ENCODE measurements at places on chromosomes 13 and 19.

- DNase-seq: no peak
These were observed 24.7 kb downstream of the PNPLA6 start for GRCh38 chr19:7560255-7560654.

DNA sequence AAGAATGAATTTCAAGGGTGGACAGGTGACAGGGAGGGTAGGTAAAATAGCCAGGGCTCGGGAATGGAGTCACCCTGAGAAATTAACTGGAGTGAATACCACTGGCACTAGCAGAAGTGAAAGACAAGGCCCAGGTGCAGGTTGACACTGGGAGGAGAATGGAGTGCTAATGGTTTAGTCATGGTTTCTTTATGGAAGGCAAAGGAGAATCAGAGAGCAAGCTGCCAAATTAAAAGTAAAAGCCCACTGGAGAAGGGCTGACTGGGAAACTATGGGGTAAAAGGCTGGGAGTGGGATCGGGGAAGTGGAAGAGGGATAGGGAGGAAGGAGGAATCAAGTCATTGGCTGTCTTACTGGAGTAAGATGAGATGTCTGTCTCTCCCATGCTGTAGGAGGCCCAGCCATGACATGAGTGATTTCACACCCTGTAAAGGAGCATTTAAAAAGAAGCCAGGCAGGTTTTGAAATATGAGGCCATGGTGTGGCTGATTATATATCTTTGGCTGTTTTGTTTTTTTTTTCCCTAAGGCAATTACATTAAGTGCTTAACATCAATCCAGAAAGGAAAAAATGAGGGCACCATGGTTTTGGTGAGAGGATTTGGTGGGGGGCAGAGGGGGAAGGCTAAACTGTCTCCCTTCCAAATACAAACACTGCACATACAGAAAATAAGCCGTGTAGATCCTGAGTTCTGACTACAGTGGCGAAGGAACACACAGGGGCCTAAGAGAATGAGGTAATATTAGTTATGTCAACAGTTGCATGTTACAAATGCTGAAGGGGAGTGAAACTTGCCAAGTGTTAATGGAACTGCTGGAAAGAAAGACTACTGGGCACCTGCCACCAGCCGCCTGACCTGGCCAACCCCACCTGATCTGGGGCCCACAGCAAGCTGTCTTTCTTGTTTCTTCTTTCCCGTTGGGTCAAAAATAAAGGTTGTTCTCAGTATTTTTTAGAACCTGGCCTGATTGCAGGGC, 183.5 kb upstream of the TSC22D1 start:
- DNase-seq: no peak

GRCh38 chr13:113785051-113786010, 26.3 kb downstream of the TMEM255B start:
- no peak for DNase-seq

GRCh38 chr13:65719831-65720230, 1510.3 kb downstream of the PCDH9 start:
- no peak for DNase-seq

DNA sequence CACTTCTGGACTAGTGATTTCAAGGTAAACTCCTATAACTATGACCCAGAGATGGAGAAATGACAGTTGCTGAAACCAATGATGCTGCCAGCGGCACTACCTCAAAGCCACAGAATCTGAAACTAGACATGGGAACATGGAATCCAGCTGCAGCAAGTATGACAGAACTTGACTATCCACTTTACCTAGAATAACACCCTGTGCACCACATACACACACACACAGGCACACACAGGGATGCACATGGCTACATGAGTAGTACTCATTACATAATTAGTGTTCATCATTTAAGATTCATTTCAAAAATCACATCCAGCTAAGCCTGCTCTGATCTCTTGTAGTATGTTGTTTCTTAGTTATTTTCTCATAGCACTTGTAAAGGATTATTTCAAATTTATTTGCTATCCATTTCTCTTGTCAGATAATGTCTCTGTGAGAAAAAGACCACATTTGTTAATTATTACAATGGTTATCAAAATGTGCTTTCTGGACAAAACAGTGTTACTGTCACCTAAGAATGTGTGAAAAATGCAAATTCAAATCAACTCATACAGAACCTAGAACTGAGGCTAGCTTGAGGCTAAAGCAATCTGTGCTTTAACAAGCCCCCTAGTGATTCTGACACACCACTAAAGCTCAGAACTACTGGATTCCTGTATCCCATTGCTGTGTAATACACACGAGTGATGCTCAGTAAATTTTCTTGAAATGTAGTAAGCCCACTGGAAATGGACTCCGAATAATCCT, 59.4 kb downstream of the WTIP start:
- DNase-seq: no peak

- DNase-seq: no peak
These were observed 93.8 kb upstream of the DOCK9 start for GRCh38 chr13:99071666-99072065.

- DNase-seq: no peak
These were observed 10.3 kb downstream of the PDE4A start for GRCh38 chr19:10430505-10431253.

GRCh38 chr19:16367261-16367683, 42.6 kb downstream of the KLF2 start:
- peak; percentile 79 for DNase-seq

- no peak for DNase-seq
These were observed 1.0 kb downstream of the EFNA2 start for GRCh38 chr19:1286487-1287353.

- DNase-seq: no peak
These were observed 34.8 kb downstream of the CYP2B6 start for GRCh38 chr19:41025871-41026270.

DNA sequence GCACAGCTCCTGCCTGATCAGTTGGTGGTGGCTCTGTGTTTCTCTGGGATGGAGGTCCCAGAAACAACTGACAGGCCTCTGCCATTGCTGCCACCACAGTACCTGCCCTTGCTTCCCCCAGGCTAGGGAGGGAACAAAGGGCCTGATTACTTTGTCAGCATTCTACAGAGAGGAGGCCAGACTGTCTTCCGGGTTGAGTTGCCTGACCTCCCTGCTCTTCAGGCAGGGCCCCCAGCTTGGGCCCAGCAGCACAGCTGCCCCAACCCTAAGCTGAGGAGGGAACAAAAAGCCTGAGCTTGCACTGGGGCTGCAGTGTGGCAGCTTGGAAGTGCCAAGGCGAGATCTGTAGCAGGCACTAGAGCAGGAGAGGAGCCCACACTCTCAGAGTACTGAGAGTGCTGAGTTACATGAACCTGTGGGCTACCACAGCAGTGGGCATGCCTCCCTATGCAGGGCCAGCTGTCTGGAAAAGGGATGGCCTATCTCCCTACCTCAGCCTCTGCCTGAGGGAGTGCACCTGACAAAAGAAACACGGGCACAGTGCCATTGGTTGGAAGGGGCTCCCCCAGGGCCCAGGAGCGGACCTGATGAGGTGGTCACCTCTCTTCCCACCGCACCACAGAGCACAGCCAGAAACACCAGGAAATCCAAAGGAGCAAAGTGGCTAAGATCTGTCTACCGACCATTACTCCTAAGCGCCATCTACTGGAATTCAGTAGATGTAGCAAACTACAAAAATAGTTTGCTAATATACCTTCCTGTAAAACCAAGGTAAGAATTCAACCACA, 24.4 kb downstream of the SLC25A15 start:
- DNase-seq: peak; percentile 38

DNA sequence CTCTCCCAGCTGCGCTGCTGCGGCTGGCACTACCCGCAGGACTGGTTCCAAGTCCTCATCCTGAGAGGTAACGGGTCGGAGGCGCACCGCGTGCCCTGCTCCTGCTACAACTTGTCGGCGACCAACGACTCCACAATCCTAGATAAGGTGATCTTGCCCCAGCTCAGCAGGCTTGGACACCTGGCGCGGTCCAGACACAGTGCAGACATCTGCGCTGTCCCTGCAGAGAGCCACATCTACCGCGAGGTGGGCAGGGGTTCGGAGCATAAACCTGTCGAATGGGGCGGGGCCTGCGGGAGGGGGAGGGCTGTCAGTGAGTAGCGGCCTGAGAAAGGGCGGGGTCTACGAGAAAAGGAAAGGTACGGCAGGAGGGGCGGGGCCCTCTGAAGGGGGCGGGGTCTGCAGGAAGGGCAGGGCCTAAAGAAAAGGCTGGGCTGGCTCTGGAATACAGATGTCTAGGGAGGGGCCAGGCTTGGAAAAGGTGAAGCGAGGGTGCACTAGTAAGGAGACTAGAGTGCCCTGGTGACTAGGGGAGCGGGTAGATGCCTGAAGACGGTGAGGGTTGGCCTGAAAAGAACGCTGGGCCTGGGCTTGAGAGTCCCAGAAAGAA, 3.6 kb downstream of the CD37 start:
- DNase-seq: no peak

GRCh38 chr13:77696879-77697216, 639 bp upstream of the SLAIN1 start:
- no peak for DNase-seq

- no peak for DNase-seq
These were observed 538.4 kb upstream of the PCDH20 start for GRCh38 chr13:61954092-61954491.

DNA sequence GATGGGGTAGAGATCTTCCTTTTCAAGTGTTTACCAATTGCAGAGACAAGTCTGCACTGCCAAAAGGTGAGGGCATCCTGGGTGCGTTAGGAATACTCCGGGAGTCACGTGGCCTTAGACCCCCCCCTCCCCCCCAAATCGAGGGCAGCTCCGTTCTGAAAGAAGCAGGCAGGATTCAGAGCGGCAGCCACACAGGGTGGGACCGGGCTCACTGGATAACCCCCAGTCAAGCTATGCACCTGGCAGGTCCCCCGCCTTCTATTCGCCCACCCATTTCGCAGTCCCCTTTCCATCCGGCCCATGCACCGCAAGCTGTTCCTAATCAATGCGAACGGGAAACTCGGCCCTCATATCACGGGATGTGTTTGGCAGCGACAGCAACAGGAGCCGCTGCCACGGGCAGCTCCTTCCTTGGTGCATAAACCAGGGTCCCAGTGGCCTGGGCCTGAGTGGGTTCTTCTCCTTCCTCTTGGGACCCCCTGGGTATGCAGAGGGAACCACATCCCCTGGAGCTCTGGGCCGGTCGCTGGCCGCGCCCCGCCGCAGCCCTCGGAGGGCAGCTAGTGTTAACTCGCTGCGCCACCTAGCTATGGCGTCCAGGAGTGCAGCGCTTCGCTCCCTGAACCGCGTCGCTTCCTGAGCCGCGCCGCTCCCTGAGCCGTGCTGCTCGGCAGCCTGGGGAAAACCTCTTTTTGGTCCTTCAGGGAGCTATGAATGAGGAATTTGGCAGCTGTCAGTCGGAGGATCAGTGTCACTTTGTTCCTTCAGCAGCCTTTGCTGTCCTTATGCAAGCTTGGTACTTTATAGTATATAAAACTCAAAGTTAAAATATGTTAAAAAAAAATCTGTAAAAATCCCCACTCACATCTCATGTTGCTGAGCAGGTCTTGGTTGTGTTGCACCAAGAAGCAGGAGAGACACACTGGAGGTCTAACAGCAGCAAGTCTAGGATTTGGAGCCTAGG, 41.4 kb downstream of the LYL1 start:
- peak; percentile 71 for DNase-seq

GRCh38 chr19:53196777-53197396, 3.7 kb upstream of the ZNF665 start:
- DNase-seq: peak; percentile 95

DNA sequence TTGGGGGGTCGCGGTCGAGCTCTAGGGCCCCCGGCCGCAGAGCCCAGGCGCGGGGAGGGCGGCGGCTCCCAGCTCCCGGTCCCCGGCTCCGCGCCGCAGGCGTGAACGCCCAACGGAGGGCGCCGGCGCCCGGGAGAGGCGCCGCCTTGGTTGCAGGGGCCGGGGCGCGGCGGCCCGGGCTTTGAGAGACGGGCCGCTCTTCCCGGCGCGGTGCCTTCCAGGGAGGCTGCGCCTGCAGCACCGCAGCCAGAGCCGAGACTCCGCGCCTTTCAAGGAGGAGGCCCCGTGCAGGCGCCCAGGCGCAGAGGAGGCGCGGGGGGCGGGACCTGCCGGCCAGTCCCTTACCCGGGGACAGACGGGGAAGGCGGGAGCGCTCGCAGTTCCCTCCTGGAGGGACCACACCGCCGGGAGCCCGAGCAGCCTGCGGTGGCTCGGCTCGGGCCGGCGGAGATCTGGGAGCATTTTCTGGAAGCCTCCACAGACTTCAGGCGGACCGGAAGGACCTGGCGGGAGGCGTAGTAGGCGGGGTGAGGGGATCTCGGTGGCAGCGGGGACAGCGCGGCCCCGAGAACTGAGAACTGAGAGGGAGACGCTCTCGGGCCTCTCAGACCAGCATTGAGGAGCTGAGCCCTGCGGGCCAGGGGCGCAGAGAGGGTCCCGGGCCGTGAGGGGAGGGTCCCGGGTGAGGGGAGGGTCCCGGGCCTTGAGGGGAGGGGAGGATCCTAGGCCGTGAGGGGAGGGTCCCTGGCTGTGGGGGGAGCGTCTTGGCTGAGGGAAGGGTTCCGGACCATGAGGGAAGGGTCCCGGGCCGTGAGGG, 25.5 kb upstream of the MCF2L start:
- peak; percentile 8 for DNase-seq

GRCh38 chr19:35870798-35871197, 2.4 kb downstream of the APLP1 start:
- DNase-seq: no peak

DNA sequence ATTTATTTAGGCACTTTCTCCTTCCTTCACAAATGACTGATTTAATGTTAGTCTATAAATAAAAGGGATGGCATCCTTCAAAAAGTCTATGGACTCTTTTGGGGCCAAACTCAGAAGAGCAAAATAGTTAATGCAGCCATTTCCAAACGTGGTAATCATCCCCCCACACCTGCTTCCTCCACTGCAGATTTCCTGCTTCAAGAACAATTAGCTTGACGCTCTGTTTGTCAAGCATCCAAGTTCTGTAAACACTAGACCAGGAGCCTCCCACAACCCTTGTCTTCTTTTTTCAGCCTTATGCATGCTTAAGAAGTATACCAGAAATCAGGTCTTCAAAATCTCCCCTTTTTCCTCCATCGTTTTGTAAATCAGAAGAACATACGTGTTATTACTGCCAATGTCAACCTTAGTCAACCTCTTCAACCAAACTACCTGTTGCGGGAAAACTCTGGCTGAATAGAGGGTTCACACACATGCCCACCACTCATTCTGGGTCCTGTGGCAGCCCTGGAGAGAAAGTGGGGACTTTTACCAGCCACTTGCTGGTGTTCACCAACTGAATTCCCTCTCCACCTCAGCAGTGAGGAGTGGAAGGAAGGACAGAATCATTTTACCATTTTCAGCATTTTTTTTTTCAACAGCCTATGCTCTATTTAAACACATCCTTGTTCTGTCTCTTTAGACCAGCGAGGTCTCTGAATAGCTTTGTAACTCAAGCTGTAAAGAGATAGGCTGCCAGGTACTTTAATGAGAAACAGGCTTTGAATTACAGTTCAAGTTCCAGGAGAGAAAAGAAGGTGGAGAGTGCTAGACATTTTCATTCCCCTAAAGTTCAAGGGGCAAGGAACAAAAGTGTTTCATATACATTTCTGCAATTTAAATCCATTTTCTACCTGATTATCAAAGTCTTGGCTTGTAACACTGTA, 39.1 kb downstream of the EFNB2 start:
- DNase-seq: no peak

DNA sequence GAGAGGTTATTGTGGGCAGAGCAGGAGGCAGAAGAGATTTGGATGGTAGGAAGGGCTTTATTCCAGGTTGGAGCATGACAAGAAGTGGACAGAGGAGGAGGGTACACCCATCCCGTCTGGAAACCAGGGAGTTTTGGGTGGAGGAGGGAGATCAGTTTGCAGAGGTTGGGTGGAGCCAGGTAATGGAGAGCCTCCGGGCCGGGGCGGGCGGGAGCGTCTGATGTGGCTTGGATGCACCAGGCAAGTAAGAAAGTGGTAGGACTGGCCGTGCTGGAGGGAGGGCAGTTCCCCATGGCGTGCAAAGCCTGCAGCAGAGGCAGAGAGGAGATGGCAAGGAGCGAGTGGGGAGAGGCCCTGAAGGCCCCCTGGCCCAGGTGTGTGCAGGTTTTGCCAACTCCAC, 10.9 kb downstream of the IGFLR1 start:
- DNase-seq: no peak

All from CD4-positive, alpha-beta T cell treated with Interleukin-2 at 100 ng/mL for 4 hours (primary cell).